ENCODE measurements at places on chromosomes 6 and 20.

- DNase-seq, result no peak
These were observed 64.8 kb downstream of the SYNJ2 start for GRCh38 chr6:158046201-158047126.

GRCh38 chr20:13220904-13221297, at the start of gene ISM1:
Gene ISM1 (plus strand): TSS chr20:13221274. CDS start chr20:13221777, 503 bp downstream.
- DNase-seq, result no peak

DNA sequence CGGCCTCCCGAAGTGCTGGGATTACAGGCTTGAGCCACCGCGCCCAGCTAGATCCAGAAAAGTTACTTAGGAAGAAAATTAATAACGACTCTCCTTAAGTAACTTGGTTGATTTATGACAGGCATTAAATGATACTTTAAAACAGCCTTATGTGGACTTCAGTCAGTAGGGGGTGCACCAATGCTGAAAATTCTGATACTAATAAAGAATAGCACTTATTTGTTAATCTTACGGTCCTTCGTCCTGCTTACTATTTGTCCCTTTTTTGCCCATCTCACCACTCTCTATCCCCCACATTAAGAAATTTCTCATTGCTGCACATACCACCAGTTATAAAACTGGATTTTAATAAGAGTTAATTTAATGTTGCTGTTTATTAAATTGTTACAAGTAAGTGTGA, 12.7 kb upstream of the PRELID3B start:
- DNase-seq, result no peak

DNA sequence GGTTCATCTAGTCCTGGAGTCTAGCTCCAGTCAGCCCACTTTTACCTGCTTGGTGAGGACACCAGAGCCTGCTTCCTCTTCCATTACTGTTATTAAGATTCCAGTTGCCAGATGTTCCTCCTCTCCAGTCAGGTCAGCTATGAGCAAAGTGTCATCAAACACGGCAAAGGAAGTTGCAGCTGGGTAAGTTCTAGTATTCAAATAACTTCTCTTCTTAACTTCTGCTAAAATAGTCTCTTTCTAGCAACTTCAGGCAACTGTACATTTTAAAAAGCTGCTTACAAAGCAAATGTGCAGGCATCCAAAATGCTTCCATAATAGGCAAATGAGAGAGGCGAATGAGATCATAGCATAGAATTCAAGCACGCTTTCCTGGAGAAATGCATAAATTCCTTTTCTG, 18.4 kb upstream of the MRPS18A start:
- DNase-seq, result no peak

DNA sequence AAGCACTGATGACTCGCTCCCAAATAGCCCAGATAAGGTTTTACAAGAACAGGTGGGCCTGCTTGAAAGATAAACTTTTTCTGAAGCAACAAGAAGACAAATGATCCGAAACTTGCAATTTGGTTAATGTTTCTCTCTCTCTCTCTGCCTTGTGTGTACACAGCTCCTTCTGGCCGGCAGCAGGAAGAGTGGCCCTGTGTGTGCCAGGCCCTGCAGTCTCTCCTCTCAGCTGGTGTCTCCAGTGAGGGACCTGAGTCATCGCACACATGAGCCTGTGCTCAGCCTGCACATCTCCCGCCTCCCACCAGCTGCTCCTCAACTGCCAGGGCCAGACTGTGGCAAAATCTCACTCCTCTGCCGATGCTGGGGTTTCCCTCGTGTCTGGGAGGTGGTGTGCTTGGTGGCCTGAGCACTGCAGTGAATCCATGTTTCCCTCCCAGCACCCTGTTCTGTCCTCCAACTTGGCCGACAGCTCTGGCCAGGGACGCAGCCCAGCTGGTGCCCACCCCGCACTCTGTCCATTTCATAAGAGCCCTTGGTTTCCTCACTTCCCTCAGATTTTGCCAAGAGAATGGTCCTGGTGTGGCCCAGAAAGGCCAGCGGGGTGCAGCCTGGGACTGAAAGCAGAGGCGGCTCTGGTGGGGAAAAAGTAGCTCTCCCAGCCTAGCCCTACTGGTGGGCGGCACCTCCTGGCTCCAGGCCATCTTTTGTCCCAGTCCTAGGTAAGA, 49.4 kb downstream of the ERMARD start:
- DNase-seq, result no peak

- no peak for DNase-seq
These were observed 53.1 kb downstream of the CPNE5 start for GRCh38 chr6:36786055-36786675.

DNA sequence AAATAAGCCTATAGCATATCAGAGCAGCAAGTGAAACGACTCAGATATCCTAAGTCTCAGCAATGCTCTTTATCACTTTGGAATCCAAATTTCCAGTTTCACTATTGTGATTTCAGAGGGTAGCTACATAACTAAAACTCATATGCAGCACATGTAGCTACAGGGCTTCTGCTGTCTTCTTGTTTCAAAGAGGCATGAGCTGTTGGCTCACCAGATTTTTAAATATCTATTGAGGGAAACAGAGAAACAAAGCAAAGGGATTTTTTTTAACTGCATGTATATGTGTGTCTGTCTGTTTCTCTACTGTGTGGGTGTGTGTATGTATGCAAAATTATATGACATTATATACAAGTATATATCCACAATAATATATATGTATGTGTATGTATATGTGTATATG, 258.4 kb downstream of the HDGFL1 start:
- no peak for DNase-seq

Measured in fibroblast of skin of left quadriceps (primary cell).